ENCODE measurements at places on chromosomes 1 and 21. TPM values are rescaled to one million over a fixed set of nuclear protein-coding genes. Genes with fewer than 3 reads are reported as not detected.

DNA sequence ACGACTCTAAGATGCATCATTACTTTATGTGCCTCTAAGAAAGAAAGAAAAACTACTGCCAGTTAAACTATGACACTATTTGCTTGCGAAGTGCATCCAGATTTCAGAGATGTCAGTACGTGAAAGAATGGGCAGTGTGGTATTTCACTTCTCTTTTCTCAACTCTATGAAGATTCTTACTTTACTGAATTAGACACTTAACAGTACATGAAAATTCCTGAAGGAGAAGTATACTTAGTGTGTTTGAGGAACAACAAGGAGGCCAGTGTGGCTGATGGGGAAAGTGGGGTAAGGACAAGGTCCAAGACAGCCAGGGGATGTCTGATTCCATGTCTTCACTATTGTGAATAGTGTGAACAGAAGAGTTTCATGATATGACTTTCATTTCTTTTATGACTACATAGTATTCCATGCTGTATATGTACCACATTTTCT lies 53.9 kb upstream of the HSD17B7 start:
- DNase-seq = no peak

GRCh38 chr1:200211157-200211556 lies 183.6 kb downstream of the NR5A2 start:
- no peak for DNase-seq

KRTAP6-2 gene
- not detected for total RNA-seq

- no peak for DNase-seq
Observed at GRCh38 chr1:12438349-12438924, 179.6 kb downstream of the DHRS3 start.

KIF14 gene
- 0.10 TPM for total RNA-seq

DNA sequence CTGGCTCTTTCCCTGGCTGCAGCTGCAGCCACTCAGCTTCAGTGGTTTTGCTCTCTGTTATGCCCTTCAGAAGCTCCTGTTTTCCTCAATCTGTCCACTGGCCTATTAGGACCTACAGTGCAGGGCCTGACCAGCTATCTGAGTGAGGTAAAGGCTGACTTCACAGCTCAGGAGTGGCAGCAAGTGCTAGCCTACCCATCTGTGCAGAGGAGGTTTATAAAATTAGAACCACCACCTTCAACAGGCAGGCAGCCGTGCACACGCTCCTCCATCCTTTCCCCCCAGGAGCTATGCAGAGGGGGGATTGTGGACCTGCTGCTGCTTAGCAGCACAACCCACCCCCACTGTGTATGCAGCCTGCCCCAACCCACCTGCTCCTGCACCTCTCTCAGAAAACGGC lies 8.3 kb downstream of the ADAR start:
- DNase-seq = no peak

DNA sequence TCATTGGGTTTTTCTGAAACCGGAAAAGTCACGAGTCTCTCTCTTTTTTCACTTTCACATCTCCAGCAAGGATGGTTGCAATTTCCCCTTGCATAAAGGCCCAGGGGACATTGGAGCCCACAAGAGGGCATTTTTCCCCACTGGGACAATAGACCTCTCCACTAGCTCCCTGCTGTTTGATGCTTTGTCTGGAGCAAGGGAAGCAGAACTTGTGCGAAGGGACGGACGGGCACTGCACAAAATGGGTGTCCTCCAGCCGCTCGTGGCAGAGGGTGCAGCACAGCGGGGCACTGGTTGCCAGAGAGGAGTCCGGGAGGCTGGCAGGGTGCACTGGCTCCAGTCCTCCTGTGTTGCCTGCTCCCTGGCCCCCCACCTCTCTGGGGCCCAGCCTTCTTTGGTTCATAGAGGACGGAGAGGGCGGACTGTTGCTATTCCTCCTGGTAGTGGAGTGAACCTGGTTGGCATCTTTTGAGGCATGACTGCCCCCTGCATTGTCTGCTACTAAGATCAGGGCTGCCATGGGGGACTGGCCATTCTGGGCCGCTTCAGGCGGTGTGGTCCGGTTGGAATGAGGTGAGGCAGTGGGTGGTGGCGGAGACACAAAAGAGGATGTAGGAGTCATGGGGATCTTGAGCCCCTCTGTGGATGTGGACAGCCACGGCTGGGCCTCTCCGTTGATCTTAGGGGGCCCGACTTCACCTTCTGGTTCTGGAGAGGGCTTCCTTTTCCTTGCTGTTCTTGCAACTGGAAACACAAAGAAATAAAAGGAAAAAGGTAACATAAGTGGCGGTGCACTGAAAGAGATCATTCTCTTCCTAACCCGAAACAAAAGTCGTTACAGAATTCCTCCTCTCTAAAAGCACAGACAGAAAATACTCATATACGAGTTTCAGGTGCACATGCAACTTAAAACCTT lies 2.6 kb downstream of the IRF2BP2 start:
- peak; percentile 64 for DNase-seq
